HCT116 (cell line): ENCODE measurements at places on chromosomes 1 and 21. TPM values are rescaled to one million over a fixed set of nuclear protein-coding genes. Genes with fewer than 3 reads are reported as not detected.

ADAMTS5 gene
- total RNA-seq: 0.02 TPM

LIN28A gene
- 1.4 TPM for total RNA-seq

FLG2 gene
- total RNA-seq: not detected

S1PR1 gene
- total RNA-seq: 0.61 TPM

RBP7 gene
- 45.6 TPM for total RNA-seq

HDGF gene
- total RNA-seq: 304 TPM

HTR6 gene
- 0.57 TPM for total RNA-seq

INAVA gene
- total RNA-seq: 18.8 TPM

PRELP gene
- 0.10 TPM for total RNA-seq

DNA sequence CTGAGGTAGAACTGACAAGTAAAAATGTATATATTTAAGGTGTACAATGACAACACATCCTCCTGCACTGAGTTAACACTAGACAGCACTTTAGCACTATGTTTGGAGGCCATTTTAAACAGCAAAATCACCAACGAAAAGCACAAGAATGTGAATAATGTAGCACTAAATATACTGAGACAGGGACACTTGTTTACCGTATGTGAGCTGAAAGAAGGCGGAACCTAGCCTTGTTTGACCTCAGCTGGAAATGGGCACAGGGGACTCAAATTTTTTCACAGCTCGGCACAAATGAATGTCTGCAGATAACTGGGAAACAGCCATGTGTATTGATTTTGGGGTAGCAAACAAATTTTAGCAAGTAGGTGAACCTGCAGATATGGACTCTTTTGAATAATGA is 18.0 kb upstream of the ATG4C start:
- DNase-seq: no peak

- no peak for DNase-seq
These were observed 68.4 kb downstream of the EPHB2 start for GRCh38 chr1:22778862-22779520.

GRCh38 chr1:102252731-102253505 is 256.2 kb upstream of the OLFM3 start:
- no peak for DNase-seq

DNA sequence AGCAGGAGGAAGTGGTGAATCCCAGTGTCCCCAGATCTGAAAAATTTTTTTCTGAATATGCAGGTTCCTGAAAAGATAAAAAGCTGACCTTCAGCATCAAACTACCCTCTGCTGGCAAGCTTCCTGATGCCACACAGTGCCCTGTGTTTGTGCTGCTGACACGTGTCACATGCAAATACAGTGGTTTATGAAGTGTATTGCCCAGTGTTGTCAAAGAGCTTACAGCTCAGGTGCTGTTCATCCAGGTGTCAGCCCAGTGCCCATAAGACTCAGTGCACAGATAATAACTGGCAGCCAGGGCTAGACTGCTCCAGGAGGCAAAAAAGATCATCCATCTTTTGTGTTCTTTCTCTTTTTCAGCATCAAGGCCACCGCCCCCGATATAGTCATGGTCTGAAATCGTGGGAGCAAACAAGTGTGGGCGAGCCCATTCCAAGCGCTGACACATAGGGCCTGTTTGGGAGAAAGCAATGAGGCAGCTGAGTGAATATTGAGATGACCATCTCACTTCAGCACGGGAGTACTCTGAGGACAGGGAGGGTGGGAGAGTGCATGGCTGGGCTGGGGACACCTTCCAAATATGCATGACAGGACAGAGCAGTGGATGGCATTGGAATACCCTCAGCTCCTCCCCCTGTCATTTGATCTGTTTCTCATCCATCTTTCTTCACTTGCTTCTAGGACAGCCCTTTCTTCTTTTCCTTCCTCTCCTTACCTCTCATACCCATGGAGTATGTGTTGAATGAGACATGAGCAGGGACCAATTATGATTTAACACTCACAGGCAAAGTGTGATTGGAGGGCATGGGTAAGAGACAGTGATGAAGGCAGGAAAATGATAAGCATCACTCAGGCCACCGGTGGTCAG is 6.4 kb upstream of the KCNK1 start:
- no peak for DNase-seq

DNA sequence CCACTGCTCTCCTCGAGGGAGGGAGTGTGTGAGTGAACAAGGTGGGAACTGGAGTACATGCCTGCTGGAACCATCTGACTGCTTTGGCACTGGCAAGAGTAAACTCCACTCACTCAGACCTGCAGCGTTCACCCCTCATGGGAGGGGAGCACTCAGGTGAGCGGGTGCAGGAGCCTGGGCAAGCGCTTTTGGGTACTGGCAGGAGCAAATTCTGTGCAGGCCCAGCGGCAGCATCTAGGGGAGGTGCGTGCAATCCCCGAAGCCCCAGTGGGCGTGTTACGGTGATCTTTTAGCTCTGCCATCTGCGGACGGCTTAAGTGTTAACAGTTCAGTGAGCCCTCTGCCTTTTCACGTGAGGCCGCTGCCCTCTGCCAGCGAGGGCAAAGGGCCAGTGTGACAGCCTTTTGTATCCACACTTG is 127.4 kb downstream of the PATJ start:
- no peak for DNase-seq

DNA sequence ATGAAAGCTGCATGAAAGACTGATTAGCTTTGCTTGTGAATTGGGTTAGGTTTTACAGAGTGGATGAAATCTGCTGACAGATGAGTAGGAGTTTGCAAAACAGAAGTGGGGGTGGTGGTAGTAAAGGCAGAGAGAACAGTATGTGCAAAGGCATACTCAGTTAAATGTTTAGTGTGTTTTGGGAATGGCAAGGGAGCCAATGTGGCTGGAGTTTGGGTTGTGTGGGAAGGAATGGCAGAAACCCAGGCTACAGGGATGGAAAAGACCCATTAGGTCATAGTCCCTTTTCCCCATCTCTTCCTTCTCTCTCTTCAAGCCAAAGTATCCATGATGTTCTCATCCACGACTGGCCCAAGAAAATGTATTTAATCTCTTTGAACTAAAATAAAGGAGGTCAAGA is 362.2 kb upstream of the LYPLAL1 start:
- no peak for DNase-seq

- no peak for DNase-seq
These were observed 330.0 kb downstream of the SETD4 start for GRCh38 chr21:35730325-35730724.

DNA sequence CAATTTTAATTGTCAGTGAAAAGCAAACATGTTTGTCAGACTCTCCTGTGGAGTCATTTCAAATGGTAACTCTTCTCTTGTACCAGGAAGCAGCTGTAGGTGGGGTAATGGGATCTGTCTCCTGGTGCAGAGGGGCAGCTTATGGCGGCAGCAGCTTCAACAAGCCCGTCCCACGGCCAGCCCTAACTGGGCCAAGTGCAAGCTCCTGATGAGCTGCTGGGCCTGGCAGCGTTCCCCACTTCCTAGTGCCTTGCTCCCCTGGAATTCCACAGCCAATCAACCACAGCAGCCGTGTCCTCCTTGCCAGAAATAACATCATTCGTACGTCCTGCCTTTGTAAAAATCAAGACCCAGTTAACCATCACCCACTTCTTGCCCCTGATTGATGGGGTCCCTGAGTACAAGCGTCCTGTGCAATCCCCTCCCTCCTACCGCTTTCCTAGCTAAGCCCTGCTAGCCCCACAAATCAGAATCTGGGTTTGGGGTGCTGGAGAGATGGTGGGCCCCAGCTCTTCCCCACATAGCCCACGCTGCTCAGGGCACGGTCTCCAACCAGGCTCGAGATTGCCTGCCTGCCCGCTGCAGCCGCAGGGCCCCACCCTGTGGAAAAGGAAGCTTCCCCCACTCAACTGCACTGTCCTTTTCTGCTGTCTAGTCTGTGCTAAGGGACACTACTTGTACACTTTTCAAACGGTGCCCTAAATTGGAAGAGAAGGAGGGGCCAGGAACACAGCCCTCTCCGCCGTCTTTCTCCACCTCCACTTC is 61.2 kb downstream of the TOR1AIP2 start:
- no peak for DNase-seq

DNA sequence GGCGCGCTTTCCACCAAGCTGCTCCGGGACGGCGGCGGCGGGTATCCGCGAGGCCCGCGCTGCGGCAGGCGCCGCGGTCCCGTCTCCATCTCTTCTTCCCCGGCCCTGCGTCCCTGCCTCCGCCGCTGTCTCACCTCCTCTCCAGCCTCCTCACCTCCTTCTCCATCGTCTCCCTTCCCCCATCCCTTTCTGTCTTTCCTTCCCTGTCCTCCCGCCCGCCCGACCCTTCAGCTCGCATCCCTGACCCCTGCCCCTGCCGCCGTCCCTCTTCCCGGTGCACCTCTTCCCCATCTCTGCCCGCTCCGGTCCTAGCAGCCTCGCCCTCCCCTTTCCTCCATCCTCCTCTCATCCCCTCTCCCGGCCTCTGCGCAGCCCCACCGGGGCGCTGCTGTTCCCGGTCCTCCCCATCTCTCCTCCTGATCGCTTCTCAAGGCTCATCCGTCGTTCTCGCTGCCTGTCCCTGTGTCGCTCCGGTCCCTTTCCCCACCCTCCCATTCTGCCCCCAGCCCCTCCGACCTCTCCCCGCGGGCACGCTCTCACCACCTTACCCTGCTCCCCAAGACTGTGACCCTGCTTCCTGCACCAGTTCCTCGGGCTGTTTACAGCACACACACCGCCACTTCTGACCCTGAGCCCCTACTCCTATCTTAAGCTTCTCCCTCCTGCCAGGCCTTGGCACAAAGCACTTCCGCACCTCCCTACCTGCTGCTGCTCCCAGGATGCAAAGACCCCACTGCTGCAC is 760 bp upstream of the NPHP4 start:
- no peak for DNase-seq

- DNase-seq: no peak
These were observed 107.6 kb upstream of the GORAB start for GRCh38 chr1:170424346-170424745.

DNA sequence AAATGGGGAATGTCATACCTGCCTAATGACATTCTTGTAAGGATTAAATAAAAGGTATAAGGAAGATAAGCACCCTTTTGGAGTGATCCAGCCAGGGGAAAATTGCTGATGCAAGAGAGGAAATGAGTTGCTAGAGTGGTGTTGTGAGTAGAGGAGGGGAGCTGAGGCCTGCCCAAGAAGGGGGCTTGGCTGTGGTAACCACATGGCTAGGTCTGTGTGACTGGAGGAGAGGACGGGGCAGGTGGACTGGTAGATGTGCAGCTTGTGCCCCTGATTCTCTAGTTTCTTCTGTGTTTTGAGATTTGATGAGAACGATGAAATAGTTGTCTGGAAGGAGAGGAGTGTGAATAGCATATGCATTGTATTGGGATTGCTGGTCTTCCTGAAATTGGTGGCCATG is 6.6 kb downstream of the TXLNA start:
- DNase-seq: no peak

DNA sequence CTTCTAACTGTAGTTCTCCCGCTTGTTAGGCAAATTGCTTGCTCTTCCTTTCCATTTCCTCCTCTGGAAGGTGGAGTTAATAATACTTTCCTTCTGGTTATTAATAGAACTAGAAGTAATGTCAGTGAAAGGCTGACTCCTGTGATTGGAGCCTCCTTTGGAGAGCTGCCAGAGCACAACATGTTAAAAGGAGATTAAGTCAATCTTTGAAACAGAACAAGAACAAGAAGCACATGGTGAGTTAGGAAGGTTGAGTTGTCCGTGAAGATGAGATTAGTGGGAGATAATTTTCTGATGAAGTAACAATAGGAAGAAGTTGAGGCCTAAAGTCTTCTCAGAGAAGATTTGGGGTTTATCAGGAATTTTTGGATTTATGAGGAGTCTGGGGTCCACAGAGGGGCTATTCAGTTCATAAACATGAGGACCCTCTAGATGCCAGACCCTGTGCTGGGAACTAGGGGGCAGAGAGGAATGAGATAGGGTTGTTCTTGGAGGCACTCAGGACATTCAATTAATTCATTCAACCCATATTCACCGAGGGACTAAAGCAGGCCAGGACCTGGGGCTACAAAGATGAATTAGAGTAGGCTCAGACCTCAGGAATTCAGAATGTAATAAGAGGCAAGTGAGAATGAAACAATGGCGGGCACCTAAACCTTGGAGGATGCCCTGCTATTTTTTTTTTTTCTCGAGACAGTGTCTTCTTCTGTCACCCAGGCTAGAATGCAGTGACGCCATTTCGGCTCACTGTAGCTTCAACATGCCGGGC is 40.7 kb upstream of the DHCR24 start:
- DNase-seq: no peak

DNA sequence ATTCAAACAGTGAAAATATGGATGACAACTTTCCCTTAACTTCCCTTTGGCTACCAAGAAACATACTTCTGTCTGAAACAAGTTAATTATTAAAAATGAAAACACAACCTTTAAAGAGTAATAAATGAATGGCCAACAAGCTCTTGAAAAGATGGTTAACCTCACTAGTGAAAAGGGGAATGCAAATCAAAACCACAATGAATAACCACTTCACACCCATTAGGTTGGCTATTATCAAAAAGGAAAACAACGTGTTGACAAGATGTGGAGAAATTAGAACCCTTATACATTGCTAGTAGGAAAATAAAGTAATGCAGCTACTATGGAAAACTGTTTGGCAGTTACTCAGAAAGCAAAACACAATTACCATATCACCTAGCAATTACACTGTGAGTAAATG is 14.1 kb downstream of the COP1 start:
- no peak for DNase-seq

- DNase-seq: no peak
These were observed 28.9 kb upstream of the CLSTN1 start for GRCh38 chr1:9852410-9853248.

GRCh38 chr1:33893147-33893830 is 29.4 kb downstream of the HMGB4 start:
- DNase-seq: no peak

- DNase-seq: no peak
These were observed 139.1 kb downstream of the SLC45A1 start for GRCh38 chr1:8456991-8457390.

DNA sequence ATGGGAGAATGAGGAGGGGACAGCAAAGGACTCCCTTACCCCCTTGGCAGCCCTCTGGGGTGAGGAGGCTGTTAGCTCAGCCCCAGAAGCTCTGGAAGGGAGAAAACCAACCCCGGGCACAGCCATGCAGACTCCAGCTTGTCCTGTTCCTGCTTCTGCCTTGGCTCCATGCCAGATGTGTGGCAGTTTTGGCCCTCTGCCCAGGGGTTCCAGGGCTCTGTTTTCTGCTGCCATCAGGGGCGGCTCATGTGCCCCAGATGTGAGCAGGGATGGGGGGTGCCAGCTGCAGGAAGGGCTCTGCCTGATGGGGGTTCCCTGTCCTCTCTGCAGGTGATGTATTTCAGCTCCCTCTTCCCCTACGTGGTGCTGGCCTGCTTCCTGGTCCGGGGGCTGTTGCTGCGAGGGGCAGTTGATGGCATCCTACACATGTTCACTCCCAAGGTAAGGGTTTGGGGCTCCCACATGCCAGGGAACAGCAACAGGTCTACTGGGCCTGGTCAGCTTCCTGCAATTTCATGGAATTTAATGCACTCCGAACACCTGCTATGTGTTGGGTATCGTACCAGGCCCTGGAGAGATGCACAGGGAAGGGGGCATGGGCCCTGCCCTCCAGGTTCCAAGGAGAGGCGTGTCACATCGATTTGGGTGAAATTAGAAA is 26.1 kb downstream of the SLC6A17 start:
- no peak for DNase-seq
